ENCODE measurements at places on chromosomes 6 and 20.

DNA sequence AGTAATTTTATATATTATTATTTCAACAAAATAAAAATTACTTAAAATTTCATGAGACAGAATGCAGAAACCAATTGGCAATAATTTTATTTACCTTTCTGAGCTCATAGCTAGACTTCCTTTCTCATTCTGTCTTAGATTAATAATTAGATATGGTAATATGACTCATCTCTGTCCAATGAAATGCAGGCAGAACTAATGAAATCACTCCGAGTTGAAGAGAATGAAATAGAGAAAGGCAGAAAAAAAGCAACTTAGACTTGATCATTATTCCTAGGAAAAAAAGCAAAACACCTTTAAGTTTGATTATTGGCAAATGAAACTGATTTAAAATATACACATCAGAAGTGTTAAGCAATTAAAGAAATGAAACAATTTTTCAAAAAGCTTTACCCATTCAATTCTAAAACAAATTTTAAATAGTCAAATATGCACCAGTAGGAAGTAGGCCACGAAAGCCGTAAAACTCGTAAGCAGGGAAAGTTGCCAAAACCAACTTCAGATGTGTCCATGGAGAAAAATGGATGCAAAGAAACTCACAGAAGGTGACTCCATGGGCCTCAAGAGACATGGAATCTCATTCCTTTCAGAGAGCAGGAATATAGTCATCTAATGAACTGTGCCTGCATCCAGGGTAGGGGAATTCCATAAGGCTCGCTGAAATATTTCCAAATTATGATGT lies 293.8 kb upstream of the RGS17 start:
- no peak for DNase-seq

- no peak for DNase-seq
Observed at GRCh38 chr6:106308985-106309384, 16.6 kb downstream of the ATG5 start.

- no peak for DNase-seq
Observed at GRCh38 chr6:117615750-117616390, 13.6 kb upstream of the GOPC start.

GRCh38 chr6:80280262-80281010 lies 174.0 kb downstream of the BCKDHB start:
- no peak for DNase-seq

DNA sequence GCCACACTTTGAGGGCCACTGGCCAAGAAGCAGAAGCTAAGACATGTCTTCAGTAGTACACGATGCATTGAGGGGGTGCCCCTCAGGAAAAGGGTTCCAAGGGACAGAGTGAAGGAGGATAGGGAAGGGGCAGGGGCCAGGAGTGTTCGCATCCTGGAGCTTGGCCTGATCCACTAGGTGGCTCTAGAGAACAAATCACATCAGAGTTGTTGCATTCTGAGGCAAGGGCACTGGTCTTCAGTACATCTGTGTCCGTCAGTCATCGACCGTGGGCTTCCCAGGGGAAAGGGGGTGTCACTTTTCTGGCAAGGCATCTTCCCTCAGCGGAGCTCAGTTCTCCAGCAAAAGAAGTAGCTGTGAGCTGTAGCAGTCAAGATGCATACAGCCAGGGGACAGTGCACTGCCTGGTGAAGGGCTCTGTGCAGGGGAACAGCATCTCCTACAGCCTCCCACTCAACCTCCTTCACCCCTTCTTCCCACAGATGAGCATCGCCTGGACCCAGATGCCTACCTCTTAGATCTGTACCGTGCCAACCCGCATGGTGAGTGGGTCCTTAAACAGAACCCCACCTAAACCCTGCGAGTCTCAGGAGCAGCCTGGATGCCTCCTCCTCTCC lies 47.8 kb downstream of the ARHGAP40 start:
- peak; percentile 70 for DNase-seq

DNA sequence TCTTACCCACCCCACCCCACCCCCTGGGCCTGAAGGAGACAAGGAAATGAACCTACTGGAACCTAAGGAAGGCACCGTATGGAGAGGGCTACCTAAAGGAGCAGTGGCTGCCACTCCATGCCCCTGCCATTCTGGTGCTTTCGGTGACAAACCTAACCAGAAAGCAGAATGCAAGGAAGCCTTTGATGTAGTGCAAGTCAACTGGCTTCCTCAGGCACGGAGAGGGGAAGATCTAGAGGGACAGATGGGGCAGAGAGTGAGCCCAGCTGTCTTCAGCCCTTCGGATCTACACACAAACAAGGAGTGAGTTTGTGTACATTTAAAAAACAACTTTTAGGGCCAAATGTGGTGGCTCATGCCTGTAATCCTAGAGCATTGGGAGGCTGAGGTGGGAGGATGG lies 39.5 kb downstream of the PPP1R16B start:
- no peak for DNase-seq

GRCh38 chr6:153489479-153489878 lies 358.4 kb upstream of the RGS17 start:
- DNase-seq: no peak

DNA sequence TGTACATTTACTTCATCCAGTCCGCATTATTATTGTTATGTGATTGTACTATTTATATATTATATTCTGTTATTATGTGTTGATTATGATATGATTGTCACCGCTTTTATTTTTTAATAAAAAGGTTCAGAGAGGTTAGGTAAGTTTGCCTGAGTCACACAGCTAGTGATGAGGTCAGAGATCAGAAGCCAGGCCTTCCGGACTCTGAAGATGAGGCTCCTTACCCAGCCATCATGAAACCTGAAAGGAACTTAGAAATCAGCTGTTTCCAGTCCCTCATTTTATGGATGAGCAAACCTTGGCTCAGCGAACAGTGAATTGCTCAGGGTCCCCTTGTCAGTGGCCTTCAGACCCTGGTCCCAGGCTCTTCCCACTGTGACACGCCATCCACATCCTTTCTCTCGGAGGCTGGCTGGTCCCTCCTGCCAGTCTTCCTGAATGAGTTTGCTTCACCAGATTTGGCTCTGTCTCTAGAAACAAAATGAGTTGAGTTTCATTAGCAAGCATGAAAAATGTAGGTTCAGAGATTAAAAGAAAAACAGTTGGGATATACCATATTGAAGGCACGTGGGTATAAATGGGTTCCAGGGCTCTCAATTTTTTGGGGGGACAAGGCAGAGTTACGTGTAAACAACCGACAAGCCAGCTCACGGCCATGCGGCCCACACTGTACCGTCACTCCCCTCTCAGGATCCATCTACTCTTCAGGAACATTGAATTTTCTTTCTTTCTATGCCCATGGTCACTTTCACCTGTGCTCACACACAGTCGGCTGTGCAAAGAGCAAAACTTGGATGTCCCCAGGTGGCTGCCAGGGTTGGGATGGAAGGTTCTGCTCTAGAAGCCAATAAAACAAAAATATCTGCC lies 132.9 kb downstream of the ZDHHC14 start:
- DNase-seq: no peak

DNA sequence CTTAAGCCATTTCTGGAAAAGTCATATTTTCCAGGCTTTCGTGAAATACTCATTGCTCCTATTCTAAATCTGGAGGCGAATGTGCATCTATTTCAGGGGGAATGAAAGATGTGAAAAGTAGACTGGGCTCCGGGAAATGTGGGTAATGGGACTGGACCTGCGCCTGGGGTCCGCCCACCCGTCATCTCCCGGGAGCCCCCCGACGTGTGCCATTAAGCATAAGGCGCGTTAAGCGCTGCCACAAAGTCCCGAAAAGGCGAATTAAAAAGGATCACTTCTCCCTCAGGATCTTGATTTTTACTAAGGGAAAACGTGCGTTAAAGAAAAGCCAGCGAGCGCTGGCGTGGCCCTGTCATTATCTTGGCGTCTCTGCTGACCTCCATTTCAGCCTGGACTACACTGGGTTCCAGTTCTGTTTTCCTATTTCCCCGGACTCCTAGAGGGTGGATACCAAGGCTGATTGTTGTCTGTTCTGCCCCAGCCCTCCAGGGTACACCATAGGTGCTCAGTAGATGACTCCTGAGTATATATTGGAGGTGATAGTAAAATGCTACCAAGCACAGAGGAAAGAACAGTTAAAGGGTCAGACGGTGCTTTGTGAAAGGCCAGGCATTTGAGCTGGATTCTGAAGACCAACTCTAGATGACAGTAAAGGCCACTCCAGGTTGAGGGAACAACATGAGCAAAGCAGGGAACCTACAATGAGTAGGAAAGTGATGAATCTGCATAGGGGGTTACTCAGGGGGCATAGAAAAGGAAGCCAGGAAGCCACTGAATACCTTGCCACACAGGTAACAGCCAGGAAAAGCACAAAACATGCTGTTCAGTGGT lies 89.2 kb upstream of the ARID1B start:
- peak; percentile 58 for DNase-seq

DNA sequence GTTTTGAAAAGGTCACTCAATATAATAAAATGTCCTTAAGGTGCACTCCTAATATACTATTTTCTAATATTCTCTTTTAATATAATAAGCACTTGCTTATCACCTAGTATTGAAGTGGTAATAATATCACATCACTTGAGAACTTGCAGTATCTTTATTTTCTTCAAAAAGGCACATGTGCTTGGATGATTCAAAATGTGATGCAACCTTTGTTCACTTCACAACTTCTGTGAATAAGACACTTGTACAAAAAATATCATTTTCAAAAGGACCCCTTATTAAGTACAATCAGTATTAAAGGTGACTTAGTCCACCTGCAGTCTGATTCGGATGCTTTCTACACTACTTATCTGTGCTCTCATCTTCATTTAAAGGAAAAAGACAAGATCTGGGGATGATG lies 3.4 kb downstream of the PRELID3B start:
- no peak for DNase-seq

DNA sequence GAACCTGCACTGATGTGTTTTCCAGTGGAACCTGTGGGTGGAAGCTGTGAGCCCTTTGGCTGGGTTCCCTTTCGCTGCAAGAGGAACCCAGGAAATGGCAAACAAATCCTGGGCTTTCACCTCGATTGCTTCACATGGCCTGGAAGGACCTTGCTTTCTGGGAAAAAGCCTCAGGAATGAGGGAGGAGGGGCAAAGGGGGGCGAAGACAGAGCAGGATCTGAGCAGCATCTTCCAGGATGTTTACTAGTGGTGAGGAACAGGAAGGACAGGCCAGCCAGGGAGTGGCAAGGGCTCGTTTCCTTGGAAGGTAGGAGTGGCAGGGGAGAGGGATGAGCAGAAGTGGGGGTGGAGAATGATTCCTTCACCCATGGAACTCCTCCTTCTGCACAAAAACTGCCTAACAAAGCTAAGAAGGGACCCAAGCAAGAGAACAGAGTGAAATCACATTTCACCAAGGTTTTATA lies 5.9 kb downstream of the SLC2A10 start:
- no peak for DNase-seq

- DNase-seq: peak; percentile 67
Observed at GRCh38 chr20:62136283-62137091, 6.7 kb downstream of the PSMA7 start.

- no peak for DNase-seq
Observed at GRCh38 chr20:32455171-32455900, 97.2 kb downstream of the ASXL1 start.

- DNase-seq: no peak
Observed at GRCh38 chr20:38144974-38145728, 19.9 kb downstream of the TGM2 start.
